T-helper 17 cell (primary cell): ENCODE measurements at places on chromosomes 6 and 20. TPM values are rescaled to one million over a fixed set of nuclear protein-coding genes. Genes with fewer than 3 reads are reported as not detected.

- DNase-seq = no peak
Observed at GRCh38 chr20:41018153-41018552, 10.5 kb upstream of the TOP1 start.

DNA sequence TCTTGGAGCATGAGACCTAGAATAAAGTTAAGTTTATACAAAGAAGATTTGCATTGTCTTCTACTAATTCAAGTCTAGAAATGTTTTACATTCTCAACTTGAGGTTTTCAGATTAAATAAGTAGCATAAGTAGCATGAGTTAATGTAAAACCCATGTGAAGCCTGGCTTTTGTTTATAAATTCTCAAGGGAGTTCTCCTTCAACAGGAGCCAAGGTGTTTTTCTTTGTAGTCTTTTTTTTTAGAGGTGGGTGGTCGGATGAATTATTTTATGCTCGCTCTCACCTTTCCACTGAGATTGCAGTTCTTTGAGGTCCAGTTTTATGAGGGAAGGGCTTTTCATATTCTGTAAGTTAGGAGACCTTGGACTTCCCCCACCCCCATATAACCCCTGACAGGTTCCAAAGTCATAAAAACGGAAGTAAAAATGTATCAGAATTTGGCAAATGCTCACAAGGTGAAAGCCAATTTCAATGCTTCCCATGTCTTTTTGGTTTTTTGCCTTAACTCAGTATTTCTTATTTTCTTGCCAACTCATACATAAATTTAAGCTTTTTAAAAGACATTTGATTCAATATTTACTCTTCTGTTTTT, 244.3 kb upstream of the ASCC3 start:
- no peak for DNase-seq

DNA sequence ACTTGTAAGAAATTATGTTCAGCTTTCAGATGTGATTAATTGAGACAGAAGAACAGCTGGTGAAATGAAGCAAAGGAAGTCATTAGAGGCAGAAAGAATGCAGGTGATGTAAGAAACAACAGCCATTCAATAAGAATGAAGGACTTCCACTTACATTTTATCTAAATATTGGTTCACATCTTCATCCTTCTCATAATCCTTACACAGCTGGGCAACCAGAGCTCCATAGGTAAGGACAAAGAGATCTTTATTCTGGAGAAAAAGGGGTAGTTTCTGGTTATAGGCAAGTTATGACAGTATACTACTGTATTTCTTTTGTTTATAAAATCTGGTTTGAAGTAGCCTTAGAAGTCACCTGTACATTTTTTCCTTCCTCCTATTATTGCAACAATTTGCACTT, 2.3 kb downstream of the TRAPPC3L start:
- no peak for DNase-seq

GRCh38 chr6:136720045-136720770, 72.1 kb downstream of the MAP3K5 start:
- DNase-seq = no peak

- no peak for DNase-seq
Observed at GRCh38 chr6:97462031-97462430, 179.0 kb upstream of the MMS22L start.

- no peak for DNase-seq
Observed at GRCh38 chr20:19741924-19742323, 16.1 kb upstream of the RIN2 start.

- DNase-seq = no peak
Observed at GRCh38 chr6:133033263-133033662, 207.9 kb upstream of the EYA4 start.

DNA sequence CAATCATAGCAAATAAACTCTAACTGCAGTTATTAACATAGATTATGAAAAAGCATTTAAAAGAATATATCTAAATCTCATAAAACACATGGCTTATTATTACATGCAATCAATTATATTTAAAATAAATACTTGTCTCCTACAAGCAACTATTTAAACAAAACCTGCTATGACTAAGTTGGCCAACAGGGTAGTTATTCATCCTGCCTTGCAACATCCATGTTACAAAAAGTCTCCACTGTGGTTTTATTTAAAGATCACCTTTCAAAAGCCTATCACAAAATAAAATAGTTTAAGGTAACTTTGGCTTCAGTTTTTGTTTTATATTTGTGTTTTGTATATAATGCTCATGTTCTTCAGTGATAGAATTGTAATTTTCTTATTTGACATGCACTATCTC, 1127.0 kb upstream of the MAP3K7 start:
- no peak for DNase-seq

- DNase-seq = no peak
Observed at GRCh38 chr6:72635636-72636035, 13.8 kb downstream of the KCNQ5 start.

DNA sequence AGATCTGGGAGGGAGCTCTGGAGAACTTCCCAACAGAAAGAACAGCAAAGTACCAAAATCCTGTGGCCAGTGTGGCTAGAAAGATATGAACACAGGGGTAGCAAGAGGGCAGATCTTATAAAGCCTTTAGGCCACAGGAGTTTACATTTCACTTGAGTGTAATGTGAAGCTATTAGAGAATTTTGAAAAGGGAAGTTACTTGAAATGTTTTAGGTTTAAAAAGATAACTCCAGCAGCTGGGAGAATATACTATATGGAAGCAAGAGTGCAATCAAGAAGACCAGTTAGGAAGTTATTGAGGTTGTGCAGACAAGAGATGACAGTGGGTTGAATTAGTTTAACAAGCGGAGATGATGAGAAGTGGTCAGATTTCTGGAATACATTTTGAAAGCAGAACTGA, 7.9 kb downstream of the SUPT3H start:
- no peak for DNase-seq

Gene SUPT3H
- total RNA-seq = 10.8 TPM

- no peak for DNase-seq
Observed at GRCh38 chr20:56418385-56418861, 6.4 kb downstream of the CASS4 start.

GRCh38 chr6:112040956-112041355, 12.9 kb upstream of the CCN6 start:
- no peak for DNase-seq

Gene HLA-DQA2
- 3.4 TPM for total RNA-seq

DNA sequence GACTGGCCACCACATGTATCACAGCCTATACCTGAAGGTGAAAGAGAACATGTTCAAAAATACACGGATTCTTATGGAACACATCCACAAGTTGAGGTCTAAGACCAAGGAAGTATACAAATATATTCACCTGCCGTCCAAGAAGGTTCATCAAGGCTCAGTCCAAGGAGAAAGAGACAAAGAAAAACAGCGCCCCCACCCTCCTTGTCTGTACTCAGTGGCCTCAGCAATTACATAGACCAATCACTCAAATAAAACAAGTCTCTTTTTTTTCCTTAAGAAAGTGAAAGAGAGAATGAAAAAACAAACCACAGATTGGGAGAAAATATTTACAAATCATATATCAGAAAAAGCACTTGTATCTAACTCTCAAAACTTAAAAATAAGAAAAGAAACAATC, 19.5 kb downstream of the CPXM1 start:
- no peak for DNase-seq

DNA sequence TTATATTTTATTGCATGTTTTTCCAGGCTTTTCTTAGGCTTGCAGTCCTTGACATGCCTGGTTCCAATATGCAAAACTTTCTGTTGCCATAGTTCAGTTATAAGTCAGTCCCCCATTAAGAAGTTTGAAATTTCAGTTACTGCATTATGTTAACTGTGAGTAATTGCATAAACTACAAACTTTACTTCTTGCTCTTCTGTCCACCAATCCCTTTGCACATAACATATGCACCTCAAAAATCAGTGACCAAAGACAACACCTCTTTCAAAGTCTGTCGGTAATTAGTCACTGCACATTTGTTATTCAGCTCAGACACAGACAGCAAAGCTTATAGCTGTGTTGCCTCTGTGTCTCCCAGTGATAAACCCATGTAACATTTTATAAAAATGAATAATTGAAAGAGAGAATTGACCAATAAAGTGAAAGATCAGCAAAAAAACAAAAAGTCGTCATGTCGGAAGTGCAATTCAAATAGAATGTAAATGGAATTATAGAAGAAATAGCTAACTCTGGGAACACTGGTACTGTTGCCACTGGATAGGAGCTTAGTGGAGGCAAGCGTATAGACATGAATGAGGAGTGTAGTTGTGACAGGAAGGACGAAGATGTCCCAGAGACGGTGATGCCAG, 50.3 kb upstream of the BTBD3 start:
- DNase-seq = no peak

GRCh38 chr20:59363101-59363500, 62.7 kb downstream of the EDN3 start:
- DNase-seq = no peak

Gene LY6G6D
- not detected for total RNA-seq

DNA sequence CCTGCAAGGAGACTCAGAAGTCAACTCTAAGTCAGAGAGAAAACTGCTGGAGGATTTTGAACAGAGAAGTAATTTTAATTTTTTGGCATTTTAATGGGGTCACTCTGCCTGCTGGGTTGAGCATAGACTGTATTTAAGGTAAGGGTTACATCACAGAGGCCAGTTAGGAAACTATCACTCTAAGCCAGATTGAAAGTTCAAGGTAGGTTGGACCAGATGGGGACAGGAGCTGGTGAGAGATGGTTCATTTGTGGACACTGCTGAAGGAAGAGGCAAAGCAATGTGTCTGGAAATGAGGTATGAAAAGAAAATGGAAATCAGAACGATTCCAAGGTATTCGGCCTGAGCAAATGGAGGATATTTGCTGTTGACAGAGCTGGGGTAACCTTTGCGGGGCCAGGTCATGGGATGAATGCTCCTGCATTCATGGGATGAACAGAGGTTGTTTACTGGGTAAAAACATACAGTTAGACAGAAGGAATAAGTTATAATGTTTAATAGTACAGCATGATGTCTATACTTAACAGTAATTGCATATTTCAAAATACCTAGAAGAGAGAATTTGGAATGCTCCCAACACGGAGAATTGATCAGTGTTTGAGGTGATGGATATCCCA, 26.9 kb downstream of the FRK start:
- DNase-seq = no peak

DNA sequence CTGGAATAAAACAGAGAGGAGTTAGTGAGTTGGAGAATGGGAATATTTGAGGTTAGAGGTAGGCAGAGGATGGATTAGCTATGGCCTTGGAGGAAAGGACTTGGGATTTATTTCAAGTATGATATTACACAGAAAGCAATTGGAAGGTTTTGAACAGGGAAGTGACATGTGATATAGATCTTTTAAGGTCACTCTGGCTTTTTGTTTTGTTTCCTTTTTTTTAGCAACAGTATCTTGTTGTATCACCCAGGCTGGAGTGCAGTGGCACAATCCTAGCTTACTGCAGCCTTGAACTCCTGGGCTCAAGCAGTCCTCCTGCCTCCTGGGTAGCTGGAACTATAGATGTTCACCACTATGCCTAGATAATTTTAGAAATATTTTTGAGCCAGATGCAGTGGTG, 190.3 kb downstream of the UTRN start:
- DNase-seq = no peak

Gene TDRD6
- total RNA-seq = not detected

GRCh38 chr20:46084805-46085178, 5.0 kb downstream of the NCOA5 start:
- DNase-seq = no peak

- no peak for DNase-seq
Observed at GRCh38 chr6:109791301-109791700, 100.2 kb downstream of the FIG4 start.

DNA sequence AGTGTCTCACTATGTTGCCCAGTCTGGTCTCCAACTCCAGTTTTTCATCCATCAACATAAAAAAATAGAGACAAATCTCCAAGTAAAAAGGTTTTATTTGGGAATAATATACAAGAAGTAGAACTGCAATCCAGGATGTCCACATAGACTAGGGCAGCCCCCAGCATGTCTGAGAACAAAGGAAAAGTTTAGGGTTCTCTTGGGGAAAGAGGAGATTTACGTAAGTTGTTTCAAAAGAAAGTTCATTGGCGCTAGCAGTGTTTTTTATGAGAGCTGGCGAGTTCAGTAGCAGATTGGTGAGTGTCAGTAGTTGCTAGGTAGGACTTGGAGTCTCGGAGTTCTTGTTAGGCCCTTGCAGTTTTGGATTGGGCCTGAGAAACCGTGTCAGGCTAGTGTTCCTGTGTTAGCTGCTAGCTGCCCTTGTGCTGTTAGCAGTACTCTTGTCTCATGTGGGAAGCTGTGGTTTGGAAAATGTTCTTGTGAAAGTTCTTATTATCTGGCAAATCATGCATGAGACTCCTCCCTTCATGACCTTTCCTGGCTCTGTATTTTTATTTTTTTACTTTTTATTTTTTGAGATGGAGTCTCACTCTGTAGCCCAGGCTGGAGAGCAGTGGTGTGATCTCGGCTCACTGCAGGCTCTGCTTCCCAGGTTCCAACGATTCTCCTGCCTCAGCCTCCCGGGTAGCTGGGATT, 24.7 kb downstream of the TTLL9 start:
- DNase-seq = no peak

Gene PRSS16
- 0.80 TPM for total RNA-seq

Gene SFTA2
- not detected for total RNA-seq

- DNase-seq = no peak
Observed at GRCh38 chr6:31473780-31474761, 23.9 kb upstream of the MICB start.

DNA sequence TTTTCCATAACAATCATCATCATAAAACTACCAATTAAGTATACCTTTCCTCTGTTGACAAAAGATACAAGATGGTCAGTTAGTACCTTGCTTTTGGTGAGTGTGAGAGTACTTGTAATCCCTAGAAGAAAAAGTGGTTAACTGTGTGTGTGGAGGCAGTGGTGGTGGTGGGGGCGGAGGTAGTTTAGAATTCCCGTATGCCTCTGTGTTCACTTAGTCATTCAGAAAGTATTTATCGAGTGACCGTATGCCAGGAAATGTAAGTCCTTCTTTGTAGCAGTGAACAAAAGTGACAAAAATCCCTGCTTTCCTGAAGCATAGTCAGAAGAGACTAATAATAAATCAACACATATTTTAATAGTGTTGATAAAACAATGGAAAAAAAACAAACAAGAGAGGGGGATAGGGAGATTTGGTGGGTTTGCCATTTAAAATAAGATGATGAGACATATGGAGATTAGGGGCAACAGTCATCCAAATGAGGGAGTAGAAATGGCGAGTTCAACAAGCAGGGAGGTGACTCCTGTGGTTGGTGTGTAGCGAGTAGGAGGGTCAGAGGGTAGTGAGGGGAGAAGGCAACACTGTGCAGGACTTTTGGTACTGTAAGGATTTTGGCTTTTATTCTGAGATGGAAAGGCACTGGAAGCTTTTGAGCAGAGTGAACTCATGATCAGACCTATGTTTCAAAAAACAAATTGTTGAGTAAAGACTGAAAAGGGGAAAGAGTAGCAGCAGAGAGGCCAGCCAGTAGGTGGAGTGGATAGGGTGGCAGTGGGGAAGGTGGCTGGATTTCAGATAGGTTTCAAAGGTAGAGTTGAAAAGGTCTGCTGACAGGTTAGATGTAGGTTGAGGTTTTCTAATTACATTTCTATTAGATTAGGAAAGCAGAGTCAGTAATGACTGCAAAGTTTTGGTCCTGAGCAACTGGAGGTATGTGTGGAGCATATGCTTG, 40.3 kb upstream of the SIM1 start:
- no peak for DNase-seq

GRCh38 chr6:25366903-25367545, 87.8 kb downstream of the CARMIL1 start:
- DNase-seq = no peak
